ENCODE measurements at places on chromosomes 1 and 21. TPM values are rescaled to one million over a fixed set of nuclear protein-coding genes. Genes with fewer than 3 reads are reported as not detected.

The HAO2 gene
- not detected for total RNA-seq

GRCh38 chr1:158007180-158007579 is 13.7 kb downstream of the KIRREL1 start:
- no peak for DNase-seq

The SDC3 gene
- total RNA-seq, result 72.7 TPM

The SRP9 gene
- 128 TPM for total RNA-seq

DNA sequence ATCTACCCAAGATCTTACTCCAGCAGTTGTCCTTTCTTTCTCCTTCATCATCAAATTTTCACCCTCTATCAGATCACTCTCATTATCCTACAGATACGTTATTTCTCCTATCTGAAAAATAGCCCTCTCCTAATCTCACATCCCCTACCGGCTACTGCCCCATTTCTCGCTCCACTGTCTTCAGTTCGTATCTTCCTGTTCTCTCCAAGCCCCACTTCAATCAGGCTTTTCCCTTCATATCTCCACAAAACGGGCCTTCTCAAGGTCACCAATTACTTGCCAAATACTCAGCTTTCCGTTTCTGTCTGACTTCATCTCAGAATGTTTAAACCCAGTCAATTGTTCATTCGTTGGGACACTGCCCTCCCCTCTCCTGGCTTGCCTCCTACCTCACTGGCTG is 32.4 kb downstream of the SLC30A1 start:
- DNase-seq, result no peak

DNA sequence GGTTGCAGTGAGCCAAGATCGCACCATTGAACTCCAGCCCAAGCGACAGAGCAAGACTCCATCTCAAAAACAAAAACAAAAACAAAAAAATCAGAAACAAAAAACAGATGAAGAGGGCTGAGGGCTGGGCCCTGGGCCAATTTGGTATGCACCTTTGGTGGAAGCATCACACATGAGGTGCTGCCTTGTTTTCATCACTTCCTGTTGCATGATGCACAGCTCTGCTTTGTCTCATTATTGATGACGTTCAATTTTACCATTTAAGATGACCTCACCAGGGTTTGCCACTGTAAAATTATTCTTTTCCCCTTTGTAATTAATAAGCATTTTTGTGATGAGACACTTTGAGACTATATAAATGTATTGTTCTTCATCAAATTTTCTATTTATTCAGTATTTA is 9.8 kb upstream of the IFNAR2 start:
- DNase-seq, result no peak

The AGMAT gene
- total RNA-seq, result 0.13 TPM

DNA sequence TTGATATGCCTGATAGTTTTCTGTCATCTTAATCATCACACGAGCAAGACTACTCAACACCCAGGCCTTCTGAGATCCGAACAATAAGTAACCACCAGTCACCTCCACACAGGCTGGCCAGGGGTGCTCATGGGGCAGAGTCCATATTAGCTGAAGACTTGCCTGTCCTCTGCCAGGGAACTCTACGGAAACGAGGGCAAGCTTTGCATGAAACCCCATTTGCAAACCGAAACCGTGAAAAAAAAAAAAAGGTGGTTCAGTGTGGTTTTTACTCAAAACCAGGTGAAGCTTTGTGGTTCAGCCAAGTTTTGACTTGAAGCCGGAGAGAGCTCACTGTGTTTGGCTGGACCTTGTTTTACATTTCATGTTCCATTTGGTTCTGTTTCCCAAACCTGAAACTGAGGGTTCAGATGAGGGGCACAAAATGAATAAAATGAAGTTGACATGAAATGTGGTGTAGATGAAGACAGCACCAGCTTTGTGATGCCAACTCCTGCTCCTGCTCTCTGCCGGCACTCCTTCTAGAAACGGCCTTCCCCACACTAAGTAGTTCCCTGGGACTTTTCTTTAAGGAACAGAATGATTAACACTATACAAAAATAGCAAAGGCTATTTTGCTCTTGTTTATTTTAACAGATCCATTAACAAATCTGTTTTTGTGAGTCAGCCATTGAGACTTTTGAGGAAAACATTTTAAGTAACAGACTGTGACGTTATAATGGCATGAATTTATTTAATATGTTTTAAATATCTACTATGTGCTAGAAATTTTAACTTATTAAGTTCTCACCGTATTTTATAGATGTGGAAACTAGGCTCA is 74.7 kb downstream of the RUNX1 start:
- DNase-seq, result no peak

DNA sequence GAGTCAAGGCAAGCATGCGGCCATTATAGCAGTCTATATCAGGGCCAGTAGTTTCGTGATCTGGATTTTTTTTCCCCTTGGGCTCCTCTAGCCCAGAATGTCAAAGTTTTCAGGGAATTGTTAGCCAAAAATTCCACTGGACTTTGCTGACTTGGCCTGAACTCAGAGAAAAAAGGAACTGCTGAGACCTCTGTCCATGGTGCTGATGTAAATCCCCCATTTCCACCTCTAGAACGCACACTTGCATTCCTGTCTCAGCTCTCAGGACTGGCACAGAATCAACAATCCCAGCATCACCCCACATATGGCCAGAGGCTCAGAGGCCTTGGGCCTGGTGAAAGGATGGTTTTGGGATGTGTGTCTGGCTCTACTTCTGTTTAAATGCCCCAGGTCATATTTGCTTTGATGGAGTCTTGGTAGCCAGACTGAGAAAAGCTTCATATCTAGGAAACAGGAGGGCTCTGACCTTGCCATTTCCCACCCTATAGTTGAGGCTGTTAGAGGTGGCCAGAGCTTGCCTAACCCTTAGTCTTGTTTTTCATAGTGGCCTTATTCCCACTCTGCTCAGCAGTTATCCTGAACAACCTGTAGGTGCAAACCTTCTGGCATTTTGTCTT is 16.9 kb upstream of the EFCAB14 start:
- no peak for DNase-seq

- DNase-seq, result no peak
Measured at GRCh38 chr1:185676969-185677368, 57.2 kb upstream of the HMCN1 start.

The LRRC7 gene
- total RNA-seq, result 0.16 TPM

DNA sequence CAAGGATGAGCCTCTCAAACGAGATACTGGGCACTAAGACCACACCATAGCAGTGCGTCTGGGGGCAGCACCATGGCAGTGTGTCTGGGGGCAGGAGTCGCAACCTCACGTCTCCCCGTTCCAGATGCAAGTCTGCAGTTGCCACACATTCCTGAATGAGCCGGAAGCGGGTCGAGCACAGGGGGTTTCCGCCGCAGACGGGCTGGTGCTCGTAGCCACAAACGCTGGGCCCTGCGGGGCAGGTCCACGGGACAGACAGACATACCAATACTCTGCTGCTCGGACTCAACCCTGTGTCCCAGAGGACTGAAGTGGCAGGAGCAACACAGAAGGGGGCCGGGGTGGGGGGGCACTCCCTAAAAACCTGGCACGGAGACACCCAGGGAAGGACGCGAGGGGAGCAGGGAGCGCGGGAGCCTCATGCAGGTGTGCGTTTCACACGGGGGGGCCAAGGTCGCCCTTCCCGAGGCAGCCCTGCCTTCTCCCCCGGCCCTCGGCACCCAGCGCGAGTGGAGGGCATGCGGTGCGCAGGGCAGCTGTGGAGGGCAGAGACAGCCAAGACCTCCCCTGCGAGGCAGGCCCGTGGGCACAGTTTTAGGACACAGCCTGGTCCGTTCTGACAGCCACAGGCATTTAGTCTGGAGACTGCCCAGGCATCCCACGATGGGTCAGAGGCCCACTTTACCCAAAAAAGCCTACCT is 24.5 kb downstream of the PTTG1IP start:
- DNase-seq, result peak; percentile 29

DNA sequence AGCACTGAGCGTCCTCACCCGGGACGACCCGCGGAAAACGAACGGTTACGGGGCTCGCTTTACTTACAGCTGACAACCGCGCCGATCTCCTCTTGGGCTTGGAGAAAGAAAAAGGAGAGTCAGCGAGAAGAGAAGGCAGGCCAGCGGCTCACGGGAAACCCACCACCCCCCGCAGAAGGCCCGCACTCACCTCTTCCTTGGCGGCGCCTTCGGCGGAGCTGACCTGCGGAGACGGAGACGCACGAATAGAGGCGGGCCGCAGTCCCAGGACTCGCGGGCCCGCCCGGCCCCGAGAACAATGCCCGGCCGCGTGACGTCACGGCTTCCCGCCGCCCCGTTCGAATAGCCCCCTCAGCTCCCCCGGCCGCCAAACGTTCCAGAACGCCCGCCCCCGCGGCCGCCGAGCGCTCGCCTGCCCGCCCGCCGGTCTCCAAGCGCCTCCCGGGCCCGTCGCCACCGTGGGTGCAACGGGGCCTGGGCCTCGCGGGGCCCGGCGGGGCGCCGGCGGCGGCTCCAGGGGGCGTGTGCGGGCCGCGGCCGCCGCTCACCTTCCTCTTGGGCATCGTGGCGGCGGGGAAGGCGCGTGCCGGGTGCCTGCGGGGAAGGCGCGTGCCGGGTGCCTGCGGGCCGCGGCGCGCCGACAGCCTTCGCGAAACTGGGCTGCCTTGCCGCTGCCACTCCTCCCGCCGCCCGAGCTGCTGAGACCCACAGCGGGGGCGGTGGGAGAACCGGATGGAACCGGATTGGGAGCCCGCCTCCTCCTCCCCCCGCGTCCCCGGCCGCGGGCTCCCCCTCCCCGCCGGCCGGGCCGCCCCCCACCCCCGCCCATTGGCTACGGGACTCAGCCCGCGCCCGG is at the start of gene HMGN1:
Gene HMGN1 (minus strand): TSS at position 734 of the 856 bp plus-strand sequence. CDS start 171 bp downstream, at position 563.
- peak; percentile 92 for DNase-seq

- DNase-seq, result no peak
Measured at GRCh38 chr1:226579781-226580323, 31.3 kb downstream of the STUM start.

- DNase-seq, result no peak
Measured at GRCh38 chr1:64469116-64469976, 583 bp upstream of the CACHD1 start.

The VSIG8 gene
- 0.21 TPM for total RNA-seq

The CD5L gene
- total RNA-seq, result not detected

The TMPRSS3 gene
- 0.15 TPM for total RNA-seq

- DNase-seq, result no peak
Measured at GRCh38 chr1:198449261-198449660, 91.2 kb downstream of the ATP6V1G3 start.

The TMEM82 gene
- not detected for total RNA-seq

GRCh38 chr1:40965531-40965930 is 14.0 kb upstream of the CTPS1 start:
- DNase-seq, result no peak

DNA sequence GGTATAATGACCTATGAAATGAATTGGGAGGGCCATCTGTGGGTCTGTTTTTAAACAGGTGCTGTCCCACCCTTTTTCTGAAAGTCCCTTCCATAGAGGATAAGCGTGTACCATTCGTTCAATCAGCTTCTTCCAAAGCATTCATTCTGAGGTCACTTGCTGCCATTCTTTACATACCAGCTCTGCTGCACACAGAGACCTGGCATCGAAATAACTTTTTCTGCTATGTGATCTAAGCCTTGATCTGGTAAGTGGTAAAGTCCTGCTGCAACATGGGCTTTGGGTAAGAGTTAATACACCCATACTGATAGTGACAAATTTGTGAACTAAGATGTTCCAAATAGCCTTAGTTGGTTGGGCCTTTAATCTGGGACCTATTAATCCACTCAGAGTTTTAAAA is 38.9 kb downstream of the DR1 start:
- no peak for DNase-seq

DNA sequence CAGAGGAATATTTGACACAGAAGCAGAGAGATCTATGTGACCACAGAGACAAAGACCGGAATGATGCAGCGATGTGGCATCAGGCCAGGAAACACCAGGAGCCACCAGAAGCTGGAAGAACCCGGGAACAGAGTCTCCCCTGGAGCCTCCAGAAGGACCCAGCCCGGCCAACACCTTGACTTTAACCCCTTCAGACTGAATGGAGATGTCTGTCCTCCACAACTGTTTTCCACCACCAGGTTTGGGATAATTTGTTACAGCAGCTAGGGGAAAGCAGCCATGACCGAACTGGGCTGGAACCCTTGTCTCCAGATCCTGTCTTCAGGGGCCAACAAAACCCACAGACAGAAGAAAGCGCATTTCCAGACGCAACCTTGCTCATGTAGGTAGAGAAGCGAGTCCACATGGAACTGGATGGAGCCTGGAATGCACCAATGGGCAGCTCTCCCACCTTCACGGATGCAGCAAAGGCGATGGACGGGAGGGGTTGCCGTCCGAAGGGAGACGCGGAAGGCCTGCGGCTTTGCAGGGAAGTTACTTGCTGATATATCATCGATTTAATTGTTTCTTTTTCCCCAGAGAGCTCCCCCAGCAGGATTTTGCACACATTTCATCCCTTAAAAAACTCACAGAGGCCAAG is 396.6 kb downstream of the NPHP4 start:
- no peak for DNase-seq

The SPRR1A gene
- total RNA-seq, result not detected

DNA sequence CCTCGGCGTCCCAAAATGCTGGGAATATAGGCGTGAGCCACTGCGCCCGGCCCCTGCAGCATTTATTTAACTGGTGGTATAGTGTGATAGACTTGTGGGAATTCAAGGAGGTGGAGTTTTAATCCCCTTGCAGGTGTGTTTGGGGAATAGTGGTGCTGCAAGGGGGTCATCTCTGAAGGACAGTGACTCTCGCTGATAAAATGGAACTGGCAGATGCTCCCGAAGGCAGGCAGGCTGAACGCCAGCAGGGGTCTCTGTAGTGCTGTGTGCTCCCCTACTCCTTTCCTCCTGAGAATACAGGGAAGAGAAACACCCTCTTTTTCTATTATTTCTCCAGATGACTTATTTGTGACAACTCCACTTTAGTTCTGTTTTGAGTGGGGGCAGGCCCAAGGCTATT is 4.0 kb downstream of the OSCP1 start:
- no peak for DNase-seq

DNA sequence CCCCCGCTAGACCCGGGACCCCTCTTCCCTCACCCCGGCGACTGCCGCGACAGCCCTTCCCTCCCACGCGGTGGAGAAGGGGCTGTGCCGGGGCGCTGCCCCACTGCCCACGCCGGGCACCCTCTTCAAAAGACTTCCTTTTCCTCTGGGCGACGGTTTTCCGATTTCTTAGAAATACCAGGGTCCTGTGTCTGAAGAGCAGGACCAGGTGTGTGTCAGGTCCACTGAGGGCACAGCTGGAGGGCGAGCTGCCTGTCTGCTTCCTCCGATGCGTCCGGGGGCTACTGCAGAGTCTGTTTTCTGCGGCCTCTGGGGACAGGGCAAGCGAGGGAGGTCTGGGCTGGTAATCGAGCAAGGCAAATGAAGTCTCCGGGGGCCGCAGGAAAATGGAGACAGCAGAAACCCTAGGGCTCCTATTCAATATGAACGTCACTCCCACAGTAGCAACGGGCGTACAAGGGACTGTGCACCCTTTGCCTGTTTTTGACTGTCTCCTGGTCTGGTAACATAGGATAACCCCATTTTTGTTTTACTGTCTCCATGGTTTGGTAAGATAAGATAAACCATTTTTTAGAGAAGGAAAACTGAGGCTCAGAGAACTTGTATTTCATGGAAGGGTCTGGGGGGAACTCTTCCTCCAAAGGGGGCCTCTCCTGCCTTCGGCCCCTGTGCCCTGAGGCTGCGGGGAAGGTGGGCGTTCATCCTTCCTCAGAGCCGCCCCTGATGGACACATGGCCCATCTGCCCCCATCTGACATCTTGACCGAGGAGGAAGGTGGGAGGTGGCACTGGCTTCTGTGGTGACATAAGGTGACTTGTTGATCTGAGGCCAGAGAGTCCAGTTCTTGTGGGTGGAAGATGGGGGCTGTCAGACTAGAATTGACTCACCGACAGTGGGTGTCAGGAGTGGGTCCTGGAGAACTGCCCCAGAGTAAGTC is 970 bp downstream of the TNFRSF1B start:
- DNase-seq, result no peak

The PODN gene
- 152 TPM for total RNA-seq
